H9 (cell line): ENCODE measurements at places on chromosomes 4 and X.
A peak's percentile ranks its signal among the peaks of the same experiment; 100 is the strongest.

- H3K4me1 ChIP-seq = no peaks in the 10 kb centered on the region
- no peak overlapping the region for H3K27ac ChIP-seq
- no peak for DNase-seq
- H3K27me3 ChIP-seq = no peaks in the 10 kb centered on the region
Measured at GRCh38 chr4:117479673-117480072, 394.3 kb upstream of the TRAM1L1 start.

- H3K27me3 ChIP-seq = no peaks in the 10 kb centered on the region
- no peak overlapping the region for H3K4me3 ChIP-seq
- H3K4me1 ChIP-seq = no peaks in the 10 kb centered on the region; the same call in 1 of the 2 replicates
- peaks cover 8% of the 10 kb centered on the region for H3K36me3 ChIP-seq
- DNase-seq = no peak
- H3K27ac ChIP-seq = no peak overlapping the region
Measured at GRCh38 chr4:175453456-175453855, 358.6 kb downstream of the GPM6A start.

DNA sequence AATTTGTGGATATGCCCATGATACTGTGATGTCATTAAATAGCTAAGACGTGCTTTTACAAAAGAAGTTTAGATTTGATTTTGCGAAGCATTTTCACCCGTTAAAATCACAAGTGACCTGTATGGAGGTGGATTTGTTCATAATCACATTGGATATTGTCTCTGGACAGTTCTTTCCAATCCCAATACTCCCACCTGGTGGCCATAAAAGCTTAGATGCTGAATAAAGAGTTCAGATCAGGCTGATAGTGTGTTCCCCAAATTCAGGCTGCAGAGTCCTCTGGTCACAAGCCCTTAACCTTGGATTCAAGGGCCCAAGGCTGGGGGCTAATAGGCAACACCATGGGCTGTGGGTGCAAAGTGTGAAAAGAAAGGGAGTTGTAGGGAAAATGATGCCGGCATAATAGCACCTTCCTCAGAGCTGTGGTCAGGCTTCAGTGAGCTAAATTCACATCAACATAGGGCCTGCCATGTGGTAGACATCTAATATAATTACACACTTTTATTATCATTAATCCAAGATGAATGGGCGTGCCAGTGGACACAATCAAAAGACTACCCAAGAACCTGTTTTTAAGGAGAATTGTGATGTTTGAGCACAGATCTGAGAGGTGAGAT is 28.1 kb downstream of the SMIM43 start:
- no peaks in the 10 kb centered on the region for H3K36me3 ChIP-seq
- H3K27ac ChIP-seq = no peak overlapping the region
- no peaks in the 10 kb centered on the region for H3K27me3 ChIP-seq
- no peak overlapping the region for H3K4me3 ChIP-seq

- no peak overlapping the region for H3K27ac ChIP-seq
- H3K4me3 ChIP-seq = no peak overlapping the region
Measured at GRCh38 chrX:129577473-129577872, 37.4 kb downstream of the OCRL start.

GRCh38 chr4:23789762-23790161 is 100.1 kb downstream of the PPARGC1A start:
- no peak for DNase-seq
- no peak overlapping the region for H3K27ac ChIP-seq
- H3K4me3 ChIP-seq = no peak overlapping the region
- peaks cover 2% of the 10 kb centered on the region; the same call in 1 of the 2 replicates for H3K4me1 ChIP-seq
- H3K27me3 ChIP-seq = no peaks in the 10 kb centered on the region

GRCh38 chr4:98484031-98484430 is 174.4 kb downstream of the TSPAN5 start:
- peaks cover 5% of the 10 kb centered on the region for H3K36me3 ChIP-seq
- no peak overlapping the region for H3K4me3 ChIP-seq
- H3K4me1 ChIP-seq = peaks cover 7% of the 10 kb centered on the region; the same call in 1 of the 2 replicates
- DNase-seq = no peak

GRCh38 chr4:6905516-6906445 is 3.8 kb upstream of the TBC1D14 start:
- DNase-seq = no peak
- H3K4me3 ChIP-seq = no peak overlapping the region
- no peak overlapping the region for H3K27ac ChIP-seq
- H3K4me1 ChIP-seq = peaks cover under 1% of the 10 kb centered on the region; the same call in 1 of the 2 replicates
- no peaks in the 10 kb centered on the region for H3K36me3 ChIP-seq

DNA sequence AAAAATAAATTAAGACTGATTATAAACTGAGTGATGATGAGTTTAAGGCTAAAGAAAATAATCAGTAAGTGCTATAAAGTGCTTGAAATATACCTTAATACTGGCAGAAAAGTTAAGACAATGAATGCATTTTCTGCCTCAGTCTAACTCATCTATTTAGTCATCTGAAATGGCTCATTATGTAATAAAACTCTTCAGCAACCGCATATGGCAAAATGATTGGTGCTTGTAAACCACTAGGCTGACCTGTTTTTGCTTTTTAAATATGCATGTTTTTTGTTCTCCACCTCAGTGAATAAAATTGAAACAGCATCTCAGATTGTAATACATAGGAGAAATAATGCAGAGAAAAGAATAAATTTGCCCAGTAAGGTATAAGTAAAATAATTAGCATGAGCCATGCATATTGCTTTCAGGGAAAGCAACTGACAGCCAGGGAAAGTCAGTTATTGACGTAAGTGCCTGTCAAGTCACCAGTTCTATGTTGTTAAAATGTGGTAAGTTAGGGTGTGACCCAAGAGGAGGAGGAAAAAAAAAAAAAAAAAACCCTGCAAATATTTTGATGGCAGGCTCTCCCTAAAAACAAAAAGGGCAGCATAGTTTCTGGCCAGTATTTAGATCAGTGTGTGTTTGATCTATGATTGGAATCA is 167.5 kb downstream of the PALLD start:
- no peak overlapping the region for H3K27ac ChIP-seq
- no peak for DNase-seq
- no peaks in the 10 kb centered on the region for H3K4me1 ChIP-seq
- H3K27me3 ChIP-seq = no peaks in the 10 kb centered on the region
- H3K36me3 ChIP-seq = no peaks in the 10 kb centered on the region
- H3K4me3 ChIP-seq = no peak overlapping the region

GRCh38 chr4:78659264-78659663 is 107.7 kb downstream of the ANXA3 start:
- no peaks in the 10 kb centered on the region for H3K36me3 ChIP-seq
- H3K27ac ChIP-seq = no peak overlapping the region
- peaks cover 4% of the 10 kb centered on the region; the same call in 1 of the 2 replicates for H3K4me1 ChIP-seq
- H3K27me3 ChIP-seq = no peaks in the 10 kb centered on the region
- DNase-seq = no peak
- H3K4me3 ChIP-seq = no peak overlapping the region

GRCh38 chrX:101062176-101062575 is 10.3 kb upstream of the TRMT2B start:
- no peak overlapping the region for H3K27ac ChIP-seq
- no peaks in the 10 kb centered on the region; the same call in 2 of the 3 replicates for H3K36me3 ChIP-seq
- no peaks in the 10 kb centered on the region for H3K27me3 ChIP-seq
- H3K4me3 ChIP-seq = no peak overlapping the region

DNA sequence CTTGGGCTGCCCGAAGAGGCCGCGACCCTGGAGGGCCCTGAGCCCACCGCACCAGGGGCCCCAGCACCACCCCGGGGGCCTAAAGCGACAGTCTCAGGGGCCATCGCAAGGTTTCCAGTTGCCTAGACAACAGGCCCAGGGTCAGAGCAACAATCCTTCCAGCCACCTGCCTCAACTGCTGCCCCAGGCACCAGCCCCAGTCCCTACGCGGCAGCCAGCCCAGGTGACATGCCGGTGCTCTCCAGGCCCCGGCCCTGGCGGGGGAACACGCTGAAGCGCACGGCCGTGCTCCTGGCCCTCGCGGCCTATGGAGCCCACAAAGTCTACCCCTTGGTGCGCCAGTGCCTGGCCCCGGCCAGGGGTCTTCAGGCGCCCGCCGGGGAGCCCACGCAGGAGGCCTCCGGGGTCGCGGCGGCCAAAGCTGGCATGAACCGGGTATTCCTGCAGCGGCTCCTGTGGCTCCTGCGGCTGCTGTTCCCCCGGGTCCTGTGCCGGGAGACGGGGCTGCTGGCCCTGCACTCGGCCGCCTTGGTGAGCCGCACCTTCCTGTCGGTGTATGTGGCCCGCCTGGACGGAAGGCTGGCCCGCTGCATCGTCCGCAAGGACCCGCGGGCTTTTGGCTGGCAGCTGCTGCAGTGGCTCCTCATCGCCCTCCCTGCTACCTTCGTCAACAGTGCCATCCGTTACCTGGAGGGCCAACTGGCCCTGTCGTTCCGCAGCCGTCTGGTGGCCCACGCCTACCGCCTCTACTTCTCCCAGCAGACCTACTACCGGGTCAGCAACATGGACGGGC is 579 bp downstream of the ABCD1 start:
- H3K4me1 ChIP-seq = no peaks in the 10 kb centered on the region
- no peak overlapping the region for H3K27ac ChIP-seq
- H3K4me3 ChIP-seq = peak overlapping the region; percentile 80; the same call in 1 of the 2 replicates
- no peak for DNase-seq
- H3K27me3 ChIP-seq = no peaks in the 10 kb centered on the region
- peaks cover 31% of the 10 kb centered on the region for H3K36me3 ChIP-seq

GRCh38 chrX:70132877-70133302 is 357 bp upstream of the IGBP1 start:
- no peak for DNase-seq
- no peak overlapping the region for H3K27ac ChIP-seq
- H3K4me3 ChIP-seq = peak overlapping the region; percentile 99
- peaks cover 3% of the 10 kb centered on the region; the same call in 1 of the 2 replicates for H3K4me1 ChIP-seq

GRCh38 chr4:168853770-168854169 is 156.3 kb downstream of the CBR4 start:
- no peak overlapping the region for H3K4me3 ChIP-seq
- no peak overlapping the region for H3K27ac ChIP-seq
- no peak for DNase-seq
- H3K36me3 ChIP-seq = no peaks in the 10 kb centered on the region; the same call in 1 of the 2 replicates
- peaks cover 8% of the 10 kb centered on the region; the same call in 1 of the 2 replicates for H3K4me1 ChIP-seq

DNA sequence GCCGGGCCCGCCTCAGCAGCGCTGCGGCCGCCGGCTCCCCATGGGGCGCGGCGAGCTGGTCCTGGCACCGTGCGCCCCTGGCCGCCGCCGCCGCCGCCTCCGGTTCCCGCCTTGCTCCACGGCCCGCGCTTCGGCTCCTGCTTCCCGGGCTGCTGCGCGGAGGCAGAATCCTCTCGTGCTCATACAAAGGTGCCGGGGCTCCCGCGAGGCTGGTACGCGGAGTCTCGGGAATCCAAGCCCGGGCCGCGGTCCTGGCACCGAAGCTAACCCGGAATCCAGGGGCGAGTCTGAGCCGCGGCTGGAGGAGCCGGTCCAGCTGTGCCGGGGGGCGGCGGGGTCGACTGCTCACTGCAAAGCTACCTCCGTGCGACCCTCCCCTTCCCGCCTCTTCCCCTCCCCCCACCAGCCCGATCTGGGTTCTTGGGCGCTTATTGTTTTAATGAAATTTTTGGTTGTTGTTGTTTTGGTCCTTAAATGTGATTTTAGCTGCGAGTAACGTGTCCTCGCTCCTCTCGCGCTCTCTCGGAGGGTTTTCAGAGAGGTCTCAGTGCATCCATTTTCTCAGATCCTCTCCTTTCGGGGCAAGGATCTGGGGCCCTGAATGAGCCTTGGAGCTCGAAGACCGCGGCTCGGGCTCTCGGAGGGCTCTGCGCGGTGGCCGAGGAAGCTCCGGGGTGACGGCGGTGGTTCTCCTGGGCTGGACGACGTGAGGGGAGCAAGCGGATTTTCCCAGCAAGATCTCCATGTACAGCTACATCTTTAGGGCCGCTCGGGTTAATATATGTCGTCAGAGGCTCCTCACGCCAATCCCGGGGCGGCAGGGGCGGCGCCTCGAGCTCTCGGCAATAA is at the start of gene HAND2:
Gene HAND2, minus strand, starts transcription at position 753 of the 849 bp plus-strand sequence. CDS start 940 bp downstream, outside the sequence.
- H3K4me3 ChIP-seq = peak within 1 kb of the TSS; percentile 89
- peaks cover 95% of the 10 kb centered on the region for H3K27me3 ChIP-seq
- no peak within 1 kb of the TSS for H3K27ac ChIP-seq

DNA sequence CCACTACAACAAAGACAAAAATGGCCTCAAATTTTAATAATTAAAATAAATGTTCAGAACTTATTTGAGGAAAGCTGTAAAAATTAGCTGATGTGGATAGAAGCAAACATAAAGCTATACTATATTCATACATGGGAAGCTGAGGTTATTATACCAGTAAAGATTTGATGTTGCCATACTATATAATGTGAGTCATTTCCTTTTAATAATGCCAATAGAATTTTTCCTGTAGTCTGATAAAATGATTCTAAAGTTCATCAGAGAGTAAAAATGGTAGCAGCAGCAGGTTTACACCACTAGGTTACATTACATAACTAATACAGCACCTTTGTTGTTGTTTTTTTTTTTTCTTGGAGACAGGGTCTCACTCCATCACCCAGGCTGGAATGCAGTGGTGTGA is 45.5 kb upstream of the CYP2U1 start:
- H3K4me1 ChIP-seq = no peaks in the 10 kb centered on the region
- no peak overlapping the region for H3K4me3 ChIP-seq
- DNase-seq = no peak
- H3K36me3 ChIP-seq = peaks cover 25% of the 10 kb centered on the region
- no peaks in the 10 kb centered on the region for H3K27me3 ChIP-seq
